ENCODE measurements at places on chromosomes 2 and 18.

DNA sequence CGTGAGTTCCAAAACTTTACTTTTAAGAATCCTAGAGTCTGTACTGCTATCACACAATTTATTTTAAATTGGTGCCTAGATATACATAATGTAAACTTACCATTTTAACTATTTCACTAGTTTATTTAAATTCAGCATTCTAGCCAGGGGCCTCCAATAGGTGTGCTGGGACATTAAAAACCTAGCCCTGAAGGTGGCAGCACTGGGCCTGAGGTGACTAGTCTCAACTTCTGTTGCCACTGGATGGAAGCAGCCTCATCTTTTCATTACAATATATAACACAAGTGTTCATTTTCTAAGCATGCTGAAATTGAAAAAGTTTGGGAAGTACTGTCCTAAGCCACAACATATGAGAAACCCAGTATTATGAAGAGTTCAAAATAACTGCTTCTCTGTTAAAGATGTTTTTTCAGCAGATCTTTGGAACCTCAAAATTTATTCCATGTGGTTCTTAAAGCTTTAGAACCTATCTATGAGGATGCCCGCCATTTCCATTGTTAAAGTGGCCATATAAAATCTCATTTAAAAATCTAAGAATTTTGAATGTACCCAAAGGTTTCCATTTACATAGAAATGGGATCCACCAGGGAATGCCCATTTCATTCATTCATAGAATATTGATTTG, 2.9 kb upstream of the RBBP8 start:
- DNase-seq = peak; percentile 69

GRCh38 chr2:141943918-141944317, 186.9 kb downstream of the LRP1B start:
- no peak for DNase-seq

- no peak for DNase-seq
These were observed 7.8 kb upstream of the ANXA4 start for GRCh38 chr2:69734035-69734611.

DNA sequence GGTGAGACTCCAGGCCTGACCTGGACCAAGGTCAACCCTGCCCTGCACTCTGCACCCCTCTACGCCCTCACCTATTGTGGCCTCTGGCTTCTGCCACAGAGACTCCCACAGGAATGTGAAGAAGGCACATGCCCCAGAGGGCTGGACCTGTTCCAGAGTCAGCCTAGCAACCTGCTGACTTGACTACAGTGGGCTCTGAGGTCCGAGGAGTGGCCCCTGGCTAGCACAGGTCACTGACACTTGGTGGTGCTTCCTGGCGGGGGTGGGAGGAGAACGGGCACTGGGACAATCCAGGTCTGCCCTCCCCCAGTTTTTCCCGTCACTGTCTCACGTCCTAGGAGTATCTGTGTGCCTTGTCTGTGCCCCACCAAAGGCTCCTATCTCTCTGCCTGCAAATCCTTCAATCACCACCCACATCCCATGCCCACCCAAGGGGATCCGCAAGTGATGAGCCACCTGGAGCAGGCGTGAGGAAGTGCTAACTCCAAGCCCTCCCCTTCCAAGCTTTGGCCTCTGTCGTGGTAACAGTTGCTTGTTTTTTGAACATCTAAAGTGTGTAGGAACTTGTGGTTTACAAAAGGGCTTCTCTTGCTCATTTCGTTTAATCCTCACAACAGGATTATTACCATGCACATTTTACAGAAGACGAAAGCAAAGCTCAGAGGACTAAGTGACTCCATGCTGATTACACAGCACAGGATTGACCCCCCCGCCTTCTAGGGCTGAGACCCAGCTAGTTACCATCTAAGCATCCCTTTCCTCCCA, 86.2 kb downstream of the MCFD2 start:
- no peak for DNase-seq

- no peak for DNase-seq
These were observed 140.3 kb upstream of the DDX18 start for GRCh38 chr2:117674172-117674571.

- no peak for DNase-seq
These were observed 81.1 kb downstream of the TRABD2A start for GRCh38 chr2:84799772-84800171.

DNA sequence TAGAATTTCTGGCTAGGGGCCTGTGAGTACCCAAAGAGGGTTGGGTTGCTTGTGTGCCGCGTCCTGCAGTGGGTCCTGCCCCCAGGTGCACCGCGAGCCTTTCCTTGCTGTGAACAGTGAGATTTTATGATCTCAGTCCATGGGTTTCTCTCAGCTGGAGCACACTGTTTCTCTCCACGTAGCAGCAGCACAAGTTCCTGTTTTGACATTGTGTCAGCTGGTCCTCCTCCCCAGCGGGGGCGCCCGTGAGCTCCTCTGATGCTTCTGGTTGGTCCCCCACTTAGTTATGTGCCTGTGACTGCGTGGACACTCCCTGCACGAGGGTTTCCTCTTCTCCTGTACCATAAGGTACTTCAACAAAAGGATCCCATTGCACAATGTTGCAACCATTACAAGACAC, 29.8 kb downstream of the TSHZ1 start:
- DNase-seq = no peak

- DNase-seq = no peak
These were observed 342.5 kb upstream of the NXPH2 start for GRCh38 chr2:139122711-139123158.

DNA sequence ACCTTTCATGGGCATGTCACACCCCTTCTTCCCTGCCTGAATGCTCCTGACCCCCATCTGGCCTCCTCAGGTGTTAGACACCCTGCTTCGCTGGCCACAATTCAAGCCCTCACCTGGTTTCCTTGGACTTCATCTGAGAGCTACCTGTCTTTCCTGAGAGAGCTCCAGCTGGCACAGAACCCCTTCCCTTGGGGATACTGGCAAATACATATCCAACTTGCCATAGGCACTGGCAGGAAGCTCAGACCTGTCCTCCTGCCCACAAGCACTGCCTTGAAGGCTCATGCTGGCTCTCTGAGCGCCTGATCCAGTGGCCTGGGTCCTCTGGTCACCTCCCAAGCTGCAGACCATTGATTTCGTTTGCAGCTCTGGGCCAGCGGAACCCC, 74.1 kb upstream of the MAP4K3 start:
- DNase-seq = no peak

DNA sequence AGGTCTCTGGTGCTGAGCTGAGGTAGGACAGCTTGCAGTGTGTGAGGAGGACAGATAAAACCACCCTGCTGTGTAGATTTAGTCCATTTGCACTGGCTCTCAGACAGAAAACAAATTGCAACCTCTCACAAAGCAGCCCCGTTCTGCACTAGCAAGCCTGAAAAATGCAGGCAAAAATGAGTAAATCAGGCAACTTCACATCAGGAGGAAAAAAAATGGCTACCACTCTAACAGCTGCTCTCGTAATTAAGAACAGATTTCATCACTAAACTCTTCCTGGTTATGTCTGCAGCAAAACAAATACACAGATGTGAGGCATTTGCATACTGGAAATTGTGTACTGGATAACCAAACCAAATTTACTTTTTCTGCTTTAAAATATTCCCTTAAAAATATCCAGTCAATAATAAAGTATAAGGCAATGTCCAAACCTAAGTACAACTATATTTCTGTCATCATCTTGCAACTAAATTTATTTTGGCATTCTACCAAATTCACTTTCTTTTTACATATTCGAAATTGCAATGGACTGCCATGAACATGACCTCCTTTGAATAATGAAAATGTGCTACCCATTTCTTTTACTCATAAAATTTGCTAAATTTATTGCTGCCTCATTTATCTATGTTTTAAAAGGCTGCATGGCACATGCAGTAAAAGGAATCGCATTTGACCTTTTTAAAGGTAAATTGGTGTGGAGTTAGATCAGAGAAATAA, 157.4 kb downstream of the AFF3 start:
- DNase-seq = no peak

Measured in NCI-H1092 (cell line).